HS-5 (cell line): ENCODE measurements at places on chromosomes 5 and 9.

- DNase-seq: no peak
These were observed 175.2 kb downstream of the GAS1 start for GRCh38 chr9:86771941-86772634.

- no peak for DNase-seq
These were observed 39.0 kb downstream of the TRIP13 start for GRCh38 chr5:931570-932145.

DNA sequence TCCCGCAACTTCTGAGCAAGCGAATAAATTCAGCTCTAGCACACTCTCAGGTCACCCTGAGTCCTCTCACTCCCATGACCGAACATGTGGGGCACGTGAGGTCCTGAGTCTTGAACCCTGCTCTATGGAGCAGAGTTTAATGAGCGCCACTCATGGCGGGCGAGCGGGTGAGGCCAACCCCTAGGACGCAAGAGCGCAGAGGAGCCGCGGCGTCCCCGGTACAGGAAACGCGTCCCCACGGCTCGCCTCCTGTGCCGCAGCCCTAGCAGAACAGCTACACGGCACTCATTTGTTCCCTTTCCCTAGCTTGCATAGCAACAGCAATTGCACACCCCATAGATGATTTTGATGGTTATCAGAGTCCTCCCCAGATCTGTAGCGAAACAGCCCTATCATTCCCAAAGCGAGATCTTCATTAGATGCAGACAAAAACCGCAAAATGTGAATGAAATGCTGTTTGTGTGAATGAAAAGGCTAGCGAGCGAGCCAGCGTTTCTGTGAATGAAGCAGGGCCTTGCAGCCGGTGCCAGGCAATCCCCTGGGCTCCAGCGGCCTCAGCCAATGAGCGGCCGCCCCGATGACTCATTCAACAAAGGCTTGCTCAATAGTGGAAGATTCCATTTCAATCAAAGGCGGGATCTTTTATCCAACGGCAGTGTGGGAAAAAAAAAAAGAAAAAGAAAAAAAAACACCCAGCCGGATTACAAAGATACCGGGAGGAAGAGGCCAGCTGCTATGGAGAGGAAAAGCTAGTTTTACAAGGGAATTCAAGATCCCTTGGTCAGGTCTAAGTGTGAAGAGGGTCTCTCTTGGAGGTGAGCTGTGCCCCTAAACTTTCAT is 1.5 kb upstream of the SHC3 start:
- DNase-seq: peak; percentile 87

GRCh38 chr5:142007237-142007544 is 5.6 kb downstream of the GNPDA1 start:
- DNase-seq: no peak

- DNase-seq: no peak
These were observed 119.4 kb upstream of the PTCH1 start for GRCh38 chr9:95635986-95636671.

GRCh38 chr9:23123048-23123632 is 676.5 kb downstream of the DMRTA1 start:
- peak; percentile 2 for DNase-seq

DNA sequence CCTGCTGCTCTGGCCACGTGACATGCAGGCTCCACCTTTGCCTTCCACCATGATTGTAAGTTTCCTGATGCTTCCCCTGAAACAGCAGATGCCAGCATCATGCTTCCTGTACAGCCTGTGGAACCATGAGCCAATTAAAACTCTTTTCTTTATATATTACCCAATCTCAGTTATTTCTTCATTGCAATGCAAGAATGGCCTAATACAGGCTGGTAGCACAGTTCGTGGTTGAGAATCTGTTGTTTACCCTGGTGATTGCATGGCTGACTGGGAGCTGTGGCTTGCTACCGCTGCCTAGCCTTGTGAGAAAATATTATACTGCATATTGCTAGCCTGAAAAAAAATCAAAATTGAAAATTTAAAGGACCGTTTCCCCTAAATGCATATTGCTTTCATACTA is 44.8 kb upstream of the PTPN3 start:
- no peak for DNase-seq
